ENCODE measurements at places on chromosomes 3 and 15. TPM values are rescaled to one million over a fixed set of nuclear protein-coding genes. Genes with fewer than 3 reads are reported as not detected.

DNA sequence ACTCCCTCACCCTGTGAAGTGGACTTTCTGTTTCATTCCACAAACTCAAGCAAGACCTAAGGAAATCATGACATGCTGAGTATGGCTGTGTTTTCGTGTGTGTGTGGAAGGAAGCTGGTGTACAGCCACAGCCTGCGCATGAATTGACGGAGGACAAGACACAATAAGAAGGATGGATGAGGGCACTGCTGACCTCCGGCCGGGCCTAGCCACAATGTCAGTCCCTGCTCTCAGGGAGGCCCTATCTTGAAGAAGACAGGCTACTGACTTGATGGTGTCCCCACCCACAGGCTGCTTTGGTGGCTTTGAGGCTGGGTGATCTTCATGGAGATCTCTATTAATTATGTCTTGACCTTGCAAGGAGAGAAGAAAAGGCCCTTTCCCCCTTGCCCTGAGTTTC lies 39.3 kb upstream of the CDCP1 start:
- H3K27ac ChIP-seq = no peak overlapping the region
- no peaks in the 10 kb centered on the region for H3K36me3 ChIP-seq
- peaks cover 9% of the 10 kb centered on the region for H3K4me1 ChIP-seq
- H3K4me3 ChIP-seq = no peak overlapping the region
- H3K27me3 ChIP-seq = no peaks in the 10 kb centered on the region

DNA sequence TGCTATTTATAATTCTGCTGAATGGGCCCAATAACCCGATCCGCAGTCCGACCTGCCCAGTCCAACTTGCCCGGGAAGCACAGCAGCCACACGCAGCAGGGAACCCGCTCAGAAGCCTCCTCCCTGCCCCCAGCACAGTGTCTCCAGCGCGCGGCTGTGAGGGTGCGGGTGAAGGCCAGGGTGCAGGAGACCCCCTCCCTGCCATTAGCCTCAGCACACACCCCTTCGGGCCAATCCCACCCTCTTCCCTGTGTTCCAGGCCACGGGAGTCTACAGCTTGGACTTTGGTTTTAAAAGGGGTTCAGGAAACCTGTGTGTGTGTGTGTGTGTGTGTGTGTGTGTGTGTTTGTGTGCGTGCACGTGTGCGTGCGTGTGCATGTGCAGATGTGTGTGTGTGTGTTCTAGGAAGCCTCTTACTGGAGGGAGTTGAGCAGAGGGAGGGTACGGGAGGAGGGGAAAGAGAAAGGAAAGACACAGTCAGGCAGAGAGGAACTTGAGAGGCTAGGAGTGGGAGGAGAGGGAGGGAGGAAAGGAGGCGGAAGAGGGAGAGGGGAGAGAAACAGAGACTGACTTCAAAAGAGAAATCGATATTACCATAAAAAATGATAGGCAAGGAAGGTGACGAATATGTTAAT lies 34.2 kb downstream of the ATP2B2 start:
- H3K36me3 ChIP-seq = no peaks in the 10 kb centered on the region
- peaks cover 6% of the 10 kb centered on the region for H3K27me3 ChIP-seq
- no peak overlapping the region for H3K4me3 ChIP-seq
- no peaks in the 10 kb centered on the region for H3K4me1 ChIP-seq
- H3K27ac ChIP-seq = no peak overlapping the region
- DNase-seq = peak; percentile 9

Gene PLA2G4E
- not detected for total RNA-seq

- no peak for DNase-seq
- H3K4me1 ChIP-seq = peaks cover 20% of the 10 kb centered on the region
- H3K27ac ChIP-seq = no peak overlapping the region
- H3K4me3 ChIP-seq = no peak overlapping the region
- H3K36me3 ChIP-seq = no peaks in the 10 kb centered on the region
- H3K27me3 ChIP-seq = no peaks in the 10 kb centered on the region
Measured at GRCh38 chr3:127753898-127754410, 68.4 kb downstream of the MGLL start.

DNA sequence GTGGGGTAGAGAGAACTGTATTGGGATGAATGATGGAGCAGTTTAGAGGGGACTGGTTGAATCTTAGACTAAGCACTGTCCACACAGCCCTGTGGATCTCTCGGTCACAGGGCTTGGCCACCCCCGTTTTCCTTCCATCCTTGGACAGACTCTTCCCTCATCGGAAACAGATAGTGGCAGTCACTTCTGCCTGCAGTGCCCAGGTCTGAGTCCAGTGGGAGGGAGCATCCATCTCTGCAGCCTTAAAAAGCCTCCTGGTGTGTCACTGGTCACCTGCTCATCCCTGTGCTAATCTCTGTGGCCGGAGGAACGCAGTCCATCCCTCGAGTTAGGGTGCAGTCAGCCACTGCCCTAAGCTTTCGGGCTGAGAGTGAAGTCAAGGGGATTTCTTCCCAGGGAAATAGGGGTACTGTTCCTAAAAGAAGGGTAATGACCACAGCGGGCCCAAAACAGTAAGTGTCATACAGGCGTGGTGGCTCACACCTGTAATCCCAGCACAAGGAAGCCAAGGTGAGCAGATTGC lies 32.0 kb downstream of the PLA2G4D start:
- no peak overlapping the region for H3K27ac ChIP-seq
- no peak overlapping the region for H3K4me3 ChIP-seq
- no peaks in the 10 kb centered on the region for H3K36me3 ChIP-seq
- DNase-seq = no peak

Gene APOD
- total RNA-seq = 2.1 TPM

Data from fibroblast of lung (primary cell).